Stimulated activated naive CD4-positive, alpha-beta T cell treated with Interleukin-2 at 50 U/mL for 16 hours (primary cell): ENCODE measurements at places on chromosomes 11 and 22.

DNA sequence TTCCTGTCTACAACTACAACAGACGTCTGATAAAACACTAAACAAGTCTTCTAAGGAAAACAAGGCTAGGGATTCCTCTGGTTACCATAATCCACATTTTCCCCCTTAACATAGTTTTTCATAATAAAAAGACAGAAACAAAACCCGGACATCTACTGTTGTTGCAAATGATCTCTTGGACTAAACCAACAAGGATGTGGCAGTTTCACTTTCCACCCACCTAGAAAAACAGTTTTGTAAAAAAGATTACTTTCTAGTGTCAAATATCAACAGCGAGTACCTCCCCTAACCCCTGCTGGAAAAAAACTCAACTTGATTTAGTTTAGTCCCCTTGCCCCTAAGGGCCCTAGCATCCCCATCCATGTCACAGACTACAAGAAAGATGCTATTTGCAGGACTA, 5.4 kb downstream of the GNG3 start:
- DNase-seq: no peak

DNA sequence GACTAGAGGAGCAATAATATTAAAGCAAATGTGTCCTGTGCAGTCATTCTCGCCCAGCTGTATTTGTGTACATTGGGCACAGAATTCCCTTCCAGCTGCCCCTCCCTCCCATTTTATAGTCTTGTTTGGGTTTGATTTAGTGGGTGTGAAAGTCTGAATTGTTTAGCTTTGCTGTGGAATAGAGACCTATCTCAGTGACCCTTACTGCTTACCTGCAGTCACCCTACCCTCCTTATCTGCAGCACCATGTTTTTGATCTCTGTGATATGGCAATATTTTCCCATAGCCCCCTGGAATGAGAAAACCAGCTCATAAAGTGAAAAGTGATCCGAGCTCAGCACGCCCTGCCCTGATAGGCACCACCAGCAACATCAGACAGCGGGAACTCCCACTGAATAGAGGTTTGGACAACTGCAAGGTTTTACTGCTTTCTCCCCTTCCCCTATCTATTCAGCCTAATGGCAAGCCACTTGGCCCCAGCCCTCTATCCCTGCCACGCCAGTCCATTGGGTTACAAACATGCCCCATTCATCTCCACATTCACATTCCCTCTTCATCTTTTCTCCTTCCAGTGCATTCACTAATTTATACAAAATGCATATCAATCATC, 199.0 kb downstream of the ETS1 start:
- DNase-seq: no peak

DNA sequence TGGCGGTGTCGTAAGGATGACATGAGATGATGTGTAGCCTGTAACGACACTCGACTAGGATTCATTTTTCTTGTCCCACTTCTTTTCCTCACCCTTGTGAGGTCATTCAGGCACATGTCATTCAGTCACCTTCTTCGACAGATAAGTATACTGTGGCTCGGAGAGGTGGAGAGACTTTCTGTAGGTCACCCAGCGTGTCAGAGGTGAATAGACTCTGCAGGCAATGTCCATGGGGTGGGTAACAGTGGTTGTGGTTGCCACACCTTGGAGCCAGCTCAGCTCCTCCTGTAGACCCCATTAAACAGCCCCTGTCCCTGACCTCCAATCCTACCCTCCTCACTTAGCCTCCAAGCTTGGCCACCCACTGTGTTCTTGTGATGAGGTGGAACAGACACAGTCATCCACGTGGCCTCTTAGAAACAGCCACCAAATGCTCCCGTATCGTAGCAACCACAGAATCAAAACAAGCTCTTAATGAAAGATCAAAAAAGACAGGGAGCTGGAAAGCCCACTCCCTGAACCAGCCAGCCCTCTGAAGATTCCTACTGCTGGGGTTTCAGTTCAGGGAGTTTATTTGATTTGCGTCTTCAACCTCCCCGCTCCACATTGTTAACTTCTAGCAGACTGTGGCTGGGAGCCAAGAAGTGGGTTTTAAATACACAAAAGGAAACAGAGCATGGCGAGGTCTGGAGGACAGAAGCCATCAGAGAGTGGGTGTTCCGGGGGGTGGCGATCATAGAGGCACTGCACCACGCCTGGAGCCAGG, 89.0 kb upstream of the GRK3 start:
- DNase-seq: no peak

- no peak for DNase-seq
Observed at GRCh38 chr11:74966651-74967050, 17.6 kb downstream of the SPCS2 start.

GRCh38 chr22:46500201-46500600, 37.2 kb downstream of the CELSR1 start:
- no peak for DNase-seq

- peak; percentile 11 for DNase-seq
Observed at GRCh38 chr22:46537225-46537945, at the start of gene CELSR1. Gene CELSR1, minus strand, starts transcription at chr22:46537620. Its CDS starts 450 bp downstream, at chr22:46537170.

- no peak for DNase-seq
Observed at GRCh38 chr22:48827904-48828555, 999.6 kb downstream of the BRD1 start.

DNA sequence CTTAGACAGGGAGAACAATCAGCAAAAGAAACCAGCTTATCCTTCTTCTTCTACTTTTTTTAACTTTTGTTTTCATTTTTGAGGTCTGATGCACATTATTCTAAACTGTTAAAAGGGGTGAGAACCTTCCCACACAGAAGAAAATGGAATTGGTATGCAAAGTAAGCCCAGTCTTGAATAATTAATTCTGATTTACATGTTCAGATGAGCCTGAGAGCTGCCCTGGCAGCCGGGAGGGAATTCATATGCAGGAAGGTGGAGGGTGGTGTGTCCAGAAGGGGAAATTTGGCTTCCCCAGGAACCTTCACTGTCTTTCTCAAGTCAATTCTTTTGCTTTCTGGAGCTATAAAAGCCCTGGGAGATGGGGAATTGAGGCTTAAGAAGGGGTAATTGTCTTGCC, 181.0 kb downstream of the INSC start:
- no peak for DNase-seq

DNA sequence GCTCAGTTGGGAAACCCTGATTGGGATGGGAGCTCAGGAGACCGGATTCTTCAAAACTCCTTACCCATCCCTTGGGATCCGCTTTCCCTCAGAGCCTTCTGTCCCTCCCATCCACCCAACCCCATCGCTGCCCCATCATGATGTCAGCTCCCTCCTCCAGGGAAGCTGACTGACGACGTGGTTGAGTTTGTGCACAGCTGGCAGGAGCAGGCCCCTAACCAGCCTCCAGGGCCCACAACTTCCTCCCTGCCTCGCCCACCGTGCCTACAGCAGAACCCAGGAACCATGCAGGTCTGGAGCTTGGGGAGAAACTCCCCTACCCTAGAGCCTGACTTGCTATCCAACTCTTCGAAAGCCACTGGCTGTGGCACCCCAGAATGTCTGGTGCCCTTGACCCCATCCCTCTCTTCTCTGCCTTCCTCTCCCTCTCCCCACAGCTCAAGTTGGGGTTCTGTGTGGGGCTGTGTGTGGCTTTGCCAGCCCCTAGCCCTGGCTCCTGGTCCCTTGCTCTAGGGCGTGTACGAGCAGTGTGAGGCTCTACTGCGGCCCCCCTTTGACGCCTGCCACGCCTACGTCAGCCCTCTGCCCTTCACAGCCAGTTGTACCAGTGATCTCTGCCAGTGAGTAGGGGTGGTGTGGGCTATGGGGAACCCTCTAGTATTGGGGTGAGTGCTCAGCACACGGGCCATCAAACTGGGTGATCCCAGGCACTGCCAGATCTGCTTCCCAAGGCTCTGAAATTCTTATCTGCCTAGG, 11.1 kb downstream of the OTOG start:
- DNase-seq: no peak

- no peak for DNase-seq
Observed at GRCh38 chr22:23305922-23306374, 125.6 kb downstream of the BCR start.

- no peak for DNase-seq
Observed at GRCh38 chr11:118017111-118017510, 30.9 kb downstream of the IL10RA start.

GRCh38 chr22:44937216-44937615, 72.6 kb downstream of the PHF21B start:
- no peak for DNase-seq

DNA sequence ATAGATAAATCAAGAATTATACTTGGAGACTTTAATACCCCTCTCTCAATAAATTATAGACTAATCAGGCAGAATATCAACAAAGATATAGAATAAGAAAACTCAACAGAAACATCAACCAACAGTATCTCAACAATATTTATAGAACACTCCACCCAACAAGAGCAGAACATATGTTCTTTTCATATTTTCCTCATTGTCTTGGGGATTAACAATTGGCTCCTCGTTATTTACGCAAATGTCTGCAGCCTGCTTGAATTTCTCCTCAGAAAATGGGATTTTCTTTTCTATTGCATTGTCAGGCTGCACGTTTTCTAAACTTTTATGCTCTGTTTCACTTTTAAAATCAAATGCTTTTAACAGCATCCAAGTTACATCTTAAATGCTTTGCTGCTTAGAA, 37.0 kb upstream of the FBLN1 start:
- DNase-seq: no peak

- peak; percentile 20 for DNase-seq
Observed at GRCh38 chr11:61966734-61967115, 709 bp downstream of the FTH1 start.

DNA sequence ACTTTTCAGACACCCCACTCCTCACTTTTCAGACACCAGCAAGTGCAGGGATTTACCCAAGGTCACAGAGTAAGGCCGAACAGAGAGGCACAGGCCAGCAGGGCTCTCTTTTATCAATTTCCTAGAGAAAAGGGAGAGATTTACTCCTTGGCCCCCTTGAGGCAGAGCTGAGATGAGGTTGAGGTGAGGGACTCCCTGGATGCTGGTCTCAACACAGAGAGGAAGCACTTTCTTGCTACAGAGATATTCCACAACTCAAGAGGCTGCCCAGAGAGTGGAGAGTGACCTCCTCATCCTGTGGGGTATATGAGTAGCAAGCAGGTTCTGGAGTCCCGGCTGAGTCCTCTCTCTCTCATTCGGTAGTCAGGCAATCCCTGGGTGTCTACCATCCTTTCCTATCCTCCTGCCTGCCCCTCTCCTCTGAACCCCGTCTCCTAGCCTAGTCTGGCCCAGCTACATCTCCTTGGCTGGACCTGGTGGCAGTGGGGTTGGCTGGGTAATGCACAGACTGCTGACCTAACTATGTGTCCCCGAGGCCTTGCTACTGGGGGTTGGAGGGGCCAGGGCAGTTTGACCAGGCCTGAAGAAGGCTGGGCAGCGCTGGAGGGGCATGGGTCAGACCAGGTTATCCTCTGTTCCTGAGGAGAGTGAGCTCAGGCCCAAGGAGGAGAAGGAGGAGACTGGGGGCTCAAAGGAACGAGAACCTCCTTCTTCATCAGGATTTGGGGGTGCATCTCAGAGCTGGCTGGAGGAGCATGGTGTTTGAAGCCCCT, 1.8 kb upstream of the ARHGEF17 start:
- no peak for DNase-seq

GRCh38 chr22:45589556-45589955, 82.1 kb upstream of the ATXN10 start:
- no peak for DNase-seq

DNA sequence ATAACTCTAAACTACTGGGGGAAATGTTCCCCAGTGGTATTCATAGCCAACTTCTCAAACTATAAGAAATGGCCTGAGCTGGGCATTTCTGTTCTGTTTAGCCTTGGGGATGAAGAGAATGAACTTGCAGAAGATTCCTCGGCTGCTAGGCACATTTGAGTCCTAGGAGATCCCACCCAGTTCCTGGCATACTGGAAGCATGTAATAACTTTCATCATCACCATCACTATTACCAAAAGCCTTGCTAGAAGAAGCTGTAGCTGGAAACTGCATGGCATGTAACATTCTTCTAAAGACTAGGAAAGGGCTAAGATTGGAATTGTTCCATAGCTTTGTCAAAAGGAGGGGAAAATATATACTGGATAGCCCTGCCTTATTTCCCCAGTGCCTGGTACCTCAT, 40.1 kb upstream of the SLC1A2 start:
- no peak for DNase-seq

GRCh38 chr11:35100013-35100383, 39.0 kb upstream of the CD44 start:
- no peak for DNase-seq

DNA sequence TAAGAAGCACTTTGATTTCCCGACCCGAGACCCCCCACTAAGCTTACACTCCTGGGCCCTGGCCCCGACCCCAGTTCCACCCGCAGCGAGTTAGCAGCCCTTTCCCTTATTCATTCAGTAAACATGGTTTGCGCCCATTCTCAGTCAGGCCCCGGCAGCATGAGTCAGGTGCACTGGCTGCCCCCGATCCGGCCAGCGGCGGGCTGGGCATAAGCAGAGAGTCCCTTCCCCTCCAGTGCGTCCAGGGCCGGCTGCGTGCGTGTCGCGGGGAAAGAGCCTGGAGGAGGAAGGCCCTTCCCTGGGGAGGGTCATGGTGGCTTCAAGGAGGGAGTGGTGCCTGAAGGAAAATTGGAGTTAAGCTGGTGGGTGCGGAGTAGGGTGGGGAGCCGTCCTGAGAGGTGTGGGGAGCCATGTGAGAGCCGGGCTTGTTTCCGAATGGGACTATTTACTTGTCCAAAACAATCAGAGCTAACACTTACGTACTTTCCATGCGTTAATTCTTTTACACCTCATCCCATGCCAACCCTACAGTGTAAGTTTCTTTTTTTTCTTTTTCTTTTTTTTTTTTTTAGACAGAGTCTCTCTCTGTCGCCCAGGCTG, 657 bp downstream of the IGHMBP2 start:
- peak; percentile 9 for DNase-seq

DNA sequence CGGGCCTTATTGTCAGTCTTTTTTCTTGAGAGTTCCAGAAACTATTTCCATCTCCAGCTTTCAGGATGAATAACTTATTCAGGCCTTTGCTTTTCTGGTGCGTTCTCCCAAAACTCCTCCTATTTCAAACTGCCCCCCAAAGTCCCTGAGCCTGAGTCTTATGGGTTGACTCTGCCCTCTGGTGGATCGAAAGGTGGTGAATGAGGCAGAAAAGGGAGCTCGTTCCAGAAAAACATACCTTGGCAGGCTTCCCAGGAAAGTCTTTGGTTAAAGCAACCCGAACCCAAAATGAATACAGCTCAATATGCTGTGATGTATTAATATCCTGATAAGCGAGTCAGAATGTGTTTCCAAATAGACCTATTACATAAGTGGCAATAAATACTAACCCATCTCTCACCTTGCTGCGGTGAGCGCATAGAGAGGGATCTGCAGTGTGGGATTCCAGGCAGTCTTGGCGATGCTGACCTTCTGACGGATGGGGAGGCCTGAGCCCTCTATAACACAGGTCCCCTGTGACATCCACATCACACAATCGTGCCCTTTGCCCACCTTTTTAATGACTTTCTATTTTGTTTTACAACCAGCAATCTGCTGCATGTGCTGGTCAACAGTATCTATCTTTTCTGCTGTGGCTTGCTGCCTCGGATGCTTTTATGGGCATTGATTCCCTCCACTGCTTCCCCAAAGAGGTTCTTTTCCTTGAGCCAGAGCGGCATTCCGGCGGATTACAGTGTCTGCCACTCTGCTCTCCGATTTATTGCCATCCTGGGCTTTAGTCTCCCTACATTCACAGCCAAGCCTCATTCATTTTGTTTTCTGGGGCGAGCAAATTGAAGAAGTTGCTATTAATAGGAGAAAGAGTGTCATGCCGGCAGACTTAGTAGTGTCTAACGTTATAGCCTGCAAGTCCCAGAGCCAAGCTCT, 756.8 kb downstream of the NTM start:
- no peak for DNase-seq
